ENCODE measurements at places on chromosomes 2 and 18. TPM values are rescaled to one million over a fixed set of nuclear protein-coding genes. Genes with fewer than 3 reads are reported as not detected.

OTOF gene
- total RNA-seq = 1.9 TPM

GBX2 gene
- total RNA-seq = not detected

GCKR gene
- not detected for total RNA-seq

B3GNT7 gene
- not detected for total RNA-seq

NPPC gene
- 0.22 TPM for total RNA-seq

YES1 gene
- total RNA-seq = 17.0 TPM

- no peaks in the 10 kb centered on the region for H3K4me1 ChIP-seq
- no peak for DNase-seq
- H3K4me3 ChIP-seq = no peak overlapping the region
Observed at GRCh38 chr2:83782122-83782521, 677.0 kb downstream of the SUCLG1 start.

DNA sequence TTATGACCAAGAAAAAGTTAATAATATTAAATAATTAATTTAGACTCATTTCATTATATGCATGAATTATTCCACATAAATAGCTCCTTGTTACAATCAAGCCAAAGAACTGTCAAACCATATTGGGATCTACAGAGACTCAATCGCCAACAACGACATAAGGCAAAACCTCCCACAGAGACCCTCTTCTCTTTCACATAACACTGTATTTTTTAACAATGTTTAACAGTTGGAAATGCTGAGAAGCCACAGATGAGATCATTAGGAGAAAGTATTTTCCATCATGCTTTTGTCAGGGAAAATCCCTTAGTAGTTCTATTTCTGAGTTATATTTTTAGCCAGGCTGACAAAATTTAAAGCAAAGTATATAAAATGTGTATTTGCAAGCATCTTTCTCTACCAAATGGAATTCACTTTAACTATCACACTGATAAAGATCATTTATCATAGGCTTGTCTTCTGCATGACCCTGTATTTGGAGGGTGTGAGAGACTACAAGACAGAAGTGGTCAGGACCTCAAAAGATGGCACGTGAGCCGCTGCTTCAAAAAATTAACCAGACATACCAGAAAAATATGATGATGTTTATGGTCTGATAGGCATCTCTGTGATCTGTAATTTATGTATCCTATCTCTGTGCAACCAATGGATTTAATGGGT, 383.8 kb downstream of the NRXN1 start:
- H3K27me3 ChIP-seq = no peaks in the 10 kb centered on the region
- no peak for DNase-seq
- H3K4me3 ChIP-seq = no peak overlapping the region
- no peak overlapping the region for H3K27ac ChIP-seq
- no peaks in the 10 kb centered on the region for H3K36me3 ChIP-seq
- no peaks in the 10 kb centered on the region for H3K4me1 ChIP-seq

DNA sequence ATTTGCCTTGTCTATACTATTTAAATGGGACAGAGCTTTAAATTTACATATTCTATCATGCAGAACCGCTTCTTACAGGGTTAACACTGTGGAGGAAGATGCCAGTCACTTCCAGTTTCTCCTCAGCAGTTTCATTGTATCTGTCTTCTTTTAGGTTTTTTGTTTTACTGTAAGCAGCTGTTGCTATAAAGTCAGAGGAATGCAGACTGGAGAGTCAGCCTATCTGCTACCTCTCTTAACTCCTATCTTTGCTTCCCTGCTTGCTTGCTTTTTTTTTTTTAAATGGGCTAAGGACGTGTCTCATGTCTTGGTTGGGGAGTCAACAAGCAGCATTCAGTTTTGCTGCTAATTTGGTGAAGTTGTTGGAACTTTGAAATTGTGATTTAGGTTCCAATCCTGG, 8.9 kb downstream of the EPC2 start:
- peak overlapping the region; percentile 42 for H3K27ac ChIP-seq
- H3K4me3 ChIP-seq = peak overlapping the region; percentile 20
- peaks cover 93% of the 10 kb centered on the region for H3K4me1 ChIP-seq
- H3K27me3 ChIP-seq = no peaks in the 10 kb centered on the region
- DNase-seq = no peak
- no peaks in the 10 kb centered on the region for H3K36me3 ChIP-seq

DNA sequence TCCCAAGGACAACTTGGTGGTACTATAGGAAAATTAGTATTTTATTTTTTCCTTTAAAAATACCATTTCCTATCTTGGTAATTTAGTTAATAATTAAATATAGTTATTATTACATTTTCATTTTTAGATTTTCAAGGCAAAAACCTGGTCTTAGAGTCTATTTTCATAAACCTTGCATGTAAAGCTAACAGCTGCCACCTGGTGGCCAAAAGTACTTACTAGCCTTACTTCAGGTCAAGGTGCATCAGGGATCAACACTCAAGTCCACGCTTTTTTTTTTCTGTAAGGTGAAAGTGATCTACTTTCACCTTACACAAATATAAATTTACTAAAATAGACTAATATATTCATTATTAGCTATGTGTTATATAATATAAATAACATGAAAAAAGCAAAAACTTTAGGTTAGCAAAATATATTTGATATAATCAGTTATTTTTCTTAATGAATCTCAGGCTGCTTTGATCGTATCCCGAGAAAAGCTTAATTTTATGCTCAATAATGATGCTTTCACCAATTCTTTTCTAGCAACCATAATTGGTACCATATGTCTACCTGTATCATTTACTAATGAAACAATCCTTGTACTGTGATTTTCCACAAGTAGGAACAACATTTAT, 62.5 kb downstream of the RELCH start:
- DNase-seq = peak; percentile 78
- H3K36me3 ChIP-seq = peaks cover 7% of the 10 kb centered on the region
- H3K4me1 ChIP-seq = no peaks in the 10 kb centered on the region
- no peaks in the 10 kb centered on the region for H3K27me3 ChIP-seq
- H3K27ac ChIP-seq = no peak overlapping the region
- H3K4me3 ChIP-seq = no peak overlapping the region

GRCh38 chr2:27854229-27854862, 35.8 kb downstream of the RBKS start:
- no peaks in the 10 kb centered on the region for H3K27me3 ChIP-seq
- DNase-seq = no peak
- H3K4me1 ChIP-seq = peaks cover 35% of the 10 kb centered on the region

GRCh38 chr18:58095222-58095621, 51.2 kb downstream of the NEDD4L start:
- no peak overlapping the region for H3K4me3 ChIP-seq
- no peak overlapping the region for H3K27ac ChIP-seq
- H3K27me3 ChIP-seq = peaks cover 4% of the 10 kb centered on the region
- DNase-seq = no peak
- H3K4me1 ChIP-seq = no peaks in the 10 kb centered on the region

GRCh38 chr2:114010001-114010400, 120.1 kb downstream of the ACTR3 start:
- no peak overlapping the region for H3K4me3 ChIP-seq
- H3K4me1 ChIP-seq = no peaks in the 10 kb centered on the region
- no peak for DNase-seq
- H3K36me3 ChIP-seq = peaks cover 5% of the 10 kb centered on the region

- peaks cover 8% of the 10 kb centered on the region for H3K27me3 ChIP-seq
- H3K36me3 ChIP-seq = no peaks in the 10 kb centered on the region
- no peak for DNase-seq
- no peak overlapping the region for H3K4me3 ChIP-seq
- H3K27ac ChIP-seq = no peak overlapping the region
- H3K4me1 ChIP-seq = no peaks in the 10 kb centered on the region
Observed at GRCh38 chr2:14626873-14627272, 5.6 kb upstream of the LRATD1 start.

GRCh38 chr2:239131521-239131920, 269.3 kb downstream of the HDAC4 start:
- no peaks in the 10 kb centered on the region for H3K4me1 ChIP-seq
- H3K4me3 ChIP-seq = no peak overlapping the region
- peaks cover 40% of the 10 kb centered on the region for H3K36me3 ChIP-seq
- no peaks in the 10 kb centered on the region for H3K27me3 ChIP-seq
- DNase-seq = no peak
- no peak overlapping the region for H3K27ac ChIP-seq

DNA sequence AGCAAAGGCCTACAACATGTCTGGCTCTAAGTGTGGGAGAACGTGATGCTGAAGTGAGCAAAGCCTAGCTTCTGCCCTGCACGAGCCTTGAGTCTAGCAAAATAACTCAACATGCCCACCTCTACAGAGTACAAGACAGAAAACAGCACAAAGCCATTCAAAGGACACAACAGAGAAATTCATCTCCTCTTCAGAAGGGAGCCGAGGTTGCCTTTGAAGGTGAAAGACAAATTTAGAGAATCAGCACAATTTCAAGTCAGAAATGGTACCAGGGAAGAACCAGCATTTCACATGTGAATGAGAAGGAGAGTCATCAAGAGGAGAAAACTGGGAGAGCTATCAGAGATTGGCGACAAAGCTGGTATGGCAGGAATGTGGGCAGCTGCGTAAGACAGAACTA, 21.7 kb upstream of the CYTIP start:
- H3K36me3 ChIP-seq = peaks cover 4% of the 10 kb centered on the region
- no peaks in the 10 kb centered on the region for H3K27me3 ChIP-seq
- DNase-seq = no peak
- peak overlapping the region; percentile 99 for H3K27ac ChIP-seq

- peak overlapping the region; percentile 80 for H3K4me3 ChIP-seq
- peaks cover 19% of the 10 kb centered on the region for H3K4me1 ChIP-seq
- peaks cover 35% of the 10 kb centered on the region for H3K36me3 ChIP-seq
- DNase-seq = peak; percentile 47
- H3K27ac ChIP-seq = peak overlapping the region; percentile 69
Observed at GRCh38 chr2:219218217-219218731, 484 bp downstream of the ABCB6 start.

DNA sequence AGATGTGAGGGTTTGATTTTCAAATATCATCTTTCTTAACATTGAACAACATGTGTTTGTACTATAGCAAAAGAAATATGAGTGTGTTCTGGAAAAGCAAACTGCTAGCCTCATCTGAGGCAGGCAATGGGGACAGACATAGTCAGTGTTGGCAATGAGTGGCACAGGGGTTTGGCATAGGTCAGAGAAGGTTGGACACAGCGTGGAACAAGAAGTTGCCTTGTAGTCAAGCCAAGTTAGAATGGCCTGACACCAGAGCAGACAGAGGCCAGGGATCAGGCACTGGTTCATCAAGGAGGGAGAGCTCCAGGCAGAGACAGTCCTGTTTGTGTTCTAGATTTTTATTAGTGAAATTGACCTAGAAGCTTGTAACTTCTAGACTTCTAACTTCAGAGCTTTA, 100.8 kb upstream of the TANK start:
- no peak overlapping the region for H3K27ac ChIP-seq
- no peak for DNase-seq
- no peaks in the 10 kb centered on the region for H3K36me3 ChIP-seq
- H3K4me3 ChIP-seq = no peak overlapping the region
- peaks cover 4% of the 10 kb centered on the region for H3K27me3 ChIP-seq

DNA sequence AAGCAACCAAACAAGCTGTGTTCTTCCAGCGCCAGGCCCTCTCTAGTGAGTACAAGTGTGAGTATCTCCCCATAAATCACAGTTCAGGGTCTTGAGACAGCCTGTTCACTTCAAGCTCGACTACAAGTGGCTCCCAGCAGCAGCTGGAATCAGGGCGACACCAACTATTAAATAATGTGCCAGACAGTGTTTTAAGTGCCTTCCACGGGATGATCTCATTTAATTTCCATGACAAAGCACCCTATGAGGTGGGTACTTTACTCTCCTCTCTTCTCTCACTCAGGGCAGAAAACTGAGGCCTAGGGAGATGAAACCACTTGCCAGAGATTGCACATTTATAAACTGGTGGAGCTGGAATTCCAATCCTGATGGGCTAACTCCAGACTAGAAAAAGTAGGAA, 2.6 kb upstream of the FAM136A start:
- no peak overlapping the region for H3K27ac ChIP-seq
- no peak for DNase-seq
- H3K4me1 ChIP-seq = peaks cover 22% of the 10 kb centered on the region
- H3K4me3 ChIP-seq = no peak overlapping the region

- H3K27me3 ChIP-seq = peaks cover 11% of the 10 kb centered on the region
- H3K4me1 ChIP-seq = peaks cover 31% of the 10 kb centered on the region
- peak overlapping the region; percentile 79 for H3K27ac ChIP-seq
- DNase-seq = peak; percentile 82
- peaks cover 82% of the 10 kb centered on the region for H3K36me3 ChIP-seq
- peak overlapping the region; percentile 3 for H3K4me3 ChIP-seq
Observed at GRCh38 chr2:102147935-102148334, 5.4 kb downstream of the IL1R1 start.

DNA sequence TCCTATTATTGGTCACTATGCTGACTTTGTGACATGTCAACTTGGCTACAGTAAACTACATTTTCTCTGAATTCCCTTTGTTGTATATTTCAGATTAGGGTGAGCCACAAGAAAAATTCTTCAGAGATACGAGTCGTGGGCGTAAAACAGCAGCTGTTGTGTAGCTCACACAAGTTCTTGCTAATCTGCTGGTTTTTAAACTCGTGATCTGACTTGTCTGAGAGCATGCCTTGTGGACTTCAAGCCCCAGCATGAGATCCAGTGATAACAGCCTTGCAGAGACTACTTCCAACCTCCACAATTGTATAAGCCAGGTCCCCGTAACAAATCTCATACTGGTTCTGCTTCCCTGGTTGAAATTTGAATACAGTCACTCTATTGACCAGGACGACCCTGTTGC, 259.8 kb upstream of the LYPD1 start:
- no peak for DNase-seq
- H3K4me1 ChIP-seq = no peaks in the 10 kb centered on the region
- no peak overlapping the region for H3K4me3 ChIP-seq
- H3K27me3 ChIP-seq = no peaks in the 10 kb centered on the region
- no peak overlapping the region for H3K27ac ChIP-seq

GRCh38 chr2:241410739-241411176, 54.7 kb downstream of the FARP2 start:
- H3K4me1 ChIP-seq = peaks cover 5% of the 10 kb centered on the region
- H3K27me3 ChIP-seq = no peaks in the 10 kb centered on the region
- H3K36me3 ChIP-seq = peaks cover 31% of the 10 kb centered on the region
- no peak overlapping the region for H3K4me3 ChIP-seq
- H3K27ac ChIP-seq = no peak overlapping the region
- no peak for DNase-seq

Measured in activated CD4-positive, alpha-beta memory T cell treated with anti-CD3 and anti-CD28 coated beads for 36 hours (primary cell).